ENCODE measurements at places on chromosomes 5 and 9.

GRCh38 chr9:19913151-19913550, 124.3 kb upstream of the SLC24A2 start:
- DNase-seq, result peak; percentile 1

- no peak for DNase-seq
These were observed 1581.2 kb upstream of the WWC1 start for GRCh38 chr5:166710271-166710670.

DNA sequence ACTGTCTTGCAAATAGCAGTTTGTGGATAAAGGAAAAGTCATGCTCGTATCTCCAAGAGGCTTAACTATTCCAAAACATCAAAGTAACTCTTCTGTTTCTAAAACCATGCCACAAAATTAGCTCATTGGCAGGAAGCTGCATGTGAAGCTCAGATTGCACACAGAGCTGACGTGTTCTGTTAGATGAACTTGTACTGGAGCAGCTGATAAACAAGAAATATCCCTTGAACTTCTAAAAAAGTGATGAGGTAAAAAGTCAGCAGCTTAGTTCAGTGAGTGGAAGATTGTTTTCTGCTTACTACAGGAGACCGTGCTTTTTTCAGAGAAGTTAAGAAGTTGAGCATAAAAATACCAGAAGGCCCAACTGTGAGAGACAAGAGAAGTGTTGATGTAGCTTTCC, 113.2 kb downstream of the SLC12A2 start:
- no peak for DNase-seq

GRCh38 chr9:6109571-6109970, 94.1 kb upstream of the RANBP6 start:
- no peak for DNase-seq

- peak; percentile 39 for DNase-seq
These were observed 1.5 kb upstream of the KCNN2 start for GRCh38 chr5:114360357-114360756.
